ENCODE measurements at places on chromosomes 1 and 21.
A peak's percentile ranks its signal among the peaks of the same experiment; 100 is the strongest.

DNA sequence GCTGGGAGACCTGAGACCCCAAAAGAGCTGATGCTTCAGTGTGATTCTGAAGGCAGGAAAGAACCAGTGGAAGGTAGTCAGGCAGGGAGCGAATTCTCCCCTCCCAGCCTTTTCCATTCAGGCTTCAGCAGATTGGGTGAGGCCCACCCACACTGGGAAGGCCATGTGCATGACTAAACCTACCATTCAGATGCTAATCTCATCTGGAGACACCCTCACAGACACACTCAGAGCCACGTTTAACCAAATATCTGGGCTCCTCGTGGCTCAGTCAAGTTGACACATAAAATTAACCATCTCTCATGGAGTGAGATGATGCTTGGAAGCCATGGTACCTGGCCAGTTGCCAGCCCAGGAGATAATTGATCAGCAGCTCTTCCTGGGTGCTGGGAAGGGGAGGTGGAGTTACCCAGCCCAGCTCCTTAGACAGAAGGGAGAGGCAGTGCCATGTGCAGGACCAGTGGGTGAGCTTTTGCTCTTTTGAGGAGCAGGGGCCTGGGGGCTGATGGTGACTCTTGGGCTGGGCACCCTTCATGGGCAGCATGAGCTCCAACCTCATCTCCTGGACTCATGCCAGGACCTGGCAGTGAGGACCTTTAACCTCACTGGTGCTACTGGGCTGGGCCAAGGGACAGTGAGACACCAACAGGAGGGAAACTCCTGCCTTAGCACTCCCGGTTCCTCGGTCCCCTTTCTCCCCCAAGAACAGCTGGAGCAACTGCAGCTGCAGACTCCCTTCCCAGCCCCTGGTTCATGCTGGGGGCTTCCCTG lies 89.0 kb upstream of the ACTL8 start:
- DNase-seq, result no peak

DNA sequence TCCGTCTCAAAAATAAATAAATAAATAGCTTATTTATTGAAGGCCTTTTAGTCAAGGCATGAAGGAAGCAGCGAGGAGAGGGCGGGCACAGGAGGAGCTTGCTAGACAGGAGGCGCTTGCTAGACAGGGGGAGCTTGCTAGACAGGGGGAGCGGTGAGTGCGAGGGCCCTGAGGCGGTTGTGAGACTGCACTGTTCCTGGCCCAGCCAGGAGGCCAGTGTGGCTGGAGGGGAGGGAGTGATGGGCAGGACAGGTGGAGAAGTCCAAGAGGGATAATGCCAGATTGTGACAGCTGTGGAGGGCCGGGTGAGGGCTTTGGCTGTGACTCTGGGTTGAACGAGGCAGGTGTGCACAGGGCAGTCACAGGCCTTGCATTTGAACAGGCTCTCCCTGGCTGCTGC lies 18.2 kb downstream of the KIF17 start:
- no peak for DNase-seq

- DNase-seq, result peak; percentile 50
Measured at GRCh38 chr21:38289705-38290485, 33.1 kb downstream of the KCNJ15 start.

- no peak for DNase-seq
Measured at GRCh38 chr1:181390410-181391077, 92.8 kb upstream of the CACNA1E start.

- DNase-seq, result no peak
Measured at GRCh38 chr1:182368358-182368757, 23.2 kb downstream of the GLUL start.

DNA sequence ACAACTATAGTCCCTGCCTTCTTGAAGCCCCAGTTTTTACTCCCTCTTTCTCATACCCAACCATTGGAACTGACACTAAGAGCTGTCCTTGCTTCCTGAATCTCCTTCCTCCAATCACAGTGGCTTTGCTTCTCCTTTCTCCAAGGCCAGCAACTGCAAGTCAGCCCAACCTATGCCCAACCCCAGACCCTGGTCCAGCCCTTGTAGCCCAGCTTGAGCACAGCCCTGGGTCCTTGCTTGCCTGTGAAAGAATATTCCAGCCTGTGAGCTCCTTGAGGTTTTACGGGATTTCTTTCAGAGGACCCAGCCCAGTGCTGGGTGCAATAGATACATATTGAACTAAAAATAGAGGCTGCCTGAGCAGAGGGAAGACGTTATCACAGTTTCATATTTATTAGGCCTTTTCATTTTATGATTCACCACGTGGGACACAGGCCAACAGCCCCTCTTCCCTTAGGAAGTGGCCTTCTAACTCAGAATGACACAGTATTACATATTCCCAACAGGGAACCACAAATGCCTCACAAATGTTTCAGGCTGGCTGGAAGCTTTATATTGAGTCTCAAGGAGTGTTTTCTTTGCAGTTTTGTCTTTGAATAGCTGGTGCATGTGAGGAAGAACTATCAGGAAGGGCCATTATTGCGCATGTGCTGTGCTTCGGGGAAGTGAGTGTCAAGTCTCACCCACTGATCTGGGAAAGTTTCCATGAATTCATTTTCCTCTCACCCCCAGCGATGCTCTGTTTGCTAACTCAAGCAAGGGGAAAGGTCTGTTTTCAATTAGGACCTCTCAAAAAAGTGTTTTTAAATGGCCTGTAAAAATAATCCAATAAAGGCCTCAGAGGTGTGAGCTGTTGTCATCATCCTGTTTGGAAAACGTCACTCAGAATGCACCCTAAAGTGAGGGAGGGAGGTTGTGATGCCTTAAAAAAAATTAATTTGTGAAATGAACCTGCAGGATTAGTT lies 92.3 kb upstream of the NFIA start:
- DNase-seq, result no peak

GRCh38 chr1:182622901-182623528 lies 18.8 kb upstream of the RGS16 start:
- no peak for DNase-seq

DNA sequence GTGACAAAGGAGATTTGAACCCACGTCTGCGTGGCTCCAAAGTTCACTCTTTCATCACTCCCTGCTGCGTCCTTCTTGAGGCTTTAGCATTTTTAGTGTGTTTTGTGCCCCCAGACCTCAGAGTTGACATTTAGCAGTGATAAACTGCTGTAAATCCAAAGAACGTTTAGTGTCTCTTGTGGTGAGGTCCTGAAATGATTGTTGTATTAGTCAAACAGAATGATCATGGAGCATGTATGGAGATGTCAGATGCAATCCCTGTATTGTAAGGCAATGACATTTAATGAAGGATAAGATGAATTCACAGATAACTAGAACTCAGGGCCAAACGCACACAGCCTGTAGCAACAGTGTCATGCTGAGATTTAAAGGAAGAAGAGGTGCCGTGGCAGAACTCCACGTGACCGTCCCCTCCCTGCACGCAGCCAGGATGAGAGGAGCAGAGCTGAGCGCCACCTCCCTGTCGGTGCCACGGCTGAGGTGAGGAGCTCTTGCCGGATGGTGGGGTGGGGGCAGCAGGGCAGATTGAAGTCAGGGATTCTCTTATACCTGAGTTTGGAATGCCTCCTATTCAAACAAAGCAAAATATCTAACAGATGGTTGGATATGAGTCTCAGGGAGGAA lies 30.1 kb downstream of the NTPCR start:
- no peak for DNase-seq
